ENCODE measurements at places on chromosomes 2 and 18.

- DNase-seq = peak; percentile 97
Measured at GRCh38 chr18:49228187-49228586, 232.3 kb downstream of the DYM start.

DNA sequence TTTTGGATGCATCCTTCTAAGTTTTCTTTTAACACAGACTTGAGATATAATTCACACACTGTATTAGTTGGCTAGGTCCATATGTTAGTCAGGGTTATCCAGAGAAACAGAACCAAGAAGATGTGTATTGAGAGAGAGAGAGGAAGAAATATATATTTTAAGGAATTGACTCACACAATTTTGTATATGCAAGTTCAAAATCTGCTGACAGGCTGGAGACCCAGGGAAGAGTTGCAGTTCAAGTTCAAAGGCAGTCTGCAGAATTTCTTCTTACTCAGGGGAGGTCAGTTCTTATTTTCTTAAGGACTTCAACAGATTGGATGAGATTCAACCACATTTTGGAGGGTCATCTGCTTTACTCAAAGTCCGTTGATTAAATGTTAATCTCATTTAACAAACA, 23.0 kb upstream of the MRO start:
- DNase-seq = no peak

DNA sequence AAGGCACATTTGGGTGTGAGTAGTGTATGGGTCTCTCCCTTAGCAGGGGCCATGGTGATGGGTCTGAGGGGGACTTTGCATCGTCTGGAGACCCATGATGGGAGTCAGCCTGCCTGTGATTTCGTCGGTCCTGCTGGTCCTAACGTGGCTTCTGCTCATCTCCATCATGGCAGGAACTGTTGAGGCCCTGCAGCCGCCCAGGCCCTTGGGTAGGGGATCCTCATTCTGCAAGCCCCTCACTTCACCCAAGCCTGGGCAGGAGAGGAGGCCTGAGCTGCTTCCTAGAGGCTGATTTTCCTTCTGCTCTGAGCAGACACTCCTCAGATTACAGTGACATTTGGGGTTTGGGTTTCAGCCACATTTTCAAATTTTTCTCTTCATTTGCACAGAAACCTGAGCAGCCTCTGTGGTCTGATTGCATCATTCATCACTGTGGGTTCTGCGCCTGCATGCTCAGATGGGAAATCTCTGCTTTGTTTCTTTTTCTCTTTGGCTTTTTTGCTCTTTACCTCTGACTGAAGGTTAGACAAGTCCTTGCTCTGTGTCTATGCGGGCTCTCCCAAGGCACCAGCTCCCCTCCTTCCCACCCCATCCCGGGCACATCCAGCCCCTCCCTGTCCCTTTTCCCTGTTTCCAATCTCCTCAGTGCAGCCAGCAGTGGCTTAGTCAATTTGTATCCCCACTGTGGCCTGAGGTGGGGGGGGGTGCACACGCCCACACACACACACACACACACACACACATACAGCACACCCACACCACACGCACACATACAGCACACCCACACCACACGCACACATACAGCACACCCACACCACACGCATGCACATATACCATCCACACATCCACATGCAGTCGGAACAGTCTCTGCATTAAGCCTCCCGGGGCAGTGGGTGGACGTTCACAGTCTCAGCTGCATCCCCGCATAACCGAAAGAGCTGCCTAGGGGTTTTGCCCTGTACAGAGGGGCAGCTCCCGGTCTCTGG, 305.4 kb upstream of the HS6ST1 start:
- DNase-seq = peak; percentile 21

DNA sequence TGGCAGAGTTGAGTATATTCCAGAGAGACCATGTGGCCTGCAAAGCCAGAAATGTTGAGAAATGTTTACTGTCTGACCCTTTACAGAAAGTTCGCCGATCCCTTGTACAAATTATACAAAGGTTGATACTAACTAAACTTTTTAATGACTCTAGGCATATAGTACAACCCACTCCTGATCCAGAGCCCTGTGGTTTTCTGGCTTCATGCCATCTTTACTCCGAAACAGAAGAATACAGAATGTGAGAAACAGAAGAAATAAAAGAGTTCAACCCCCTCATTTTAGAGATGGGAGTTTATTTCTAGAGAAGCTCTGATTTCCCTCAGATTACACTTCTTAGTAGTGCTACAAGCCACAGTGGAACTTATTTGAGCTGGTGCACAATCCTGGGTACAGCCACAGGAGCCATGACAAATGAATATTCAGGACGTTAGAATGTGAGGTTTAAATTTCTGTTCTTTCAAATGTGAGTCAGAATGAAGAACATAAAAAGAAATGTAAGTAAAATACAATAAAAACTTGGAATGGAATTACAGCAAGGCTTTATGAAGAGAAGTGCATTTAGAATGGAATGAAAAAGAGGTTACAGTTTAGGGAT, 38.0 kb upstream of the SMCHD1 start:
- no peak for DNase-seq

DNA sequence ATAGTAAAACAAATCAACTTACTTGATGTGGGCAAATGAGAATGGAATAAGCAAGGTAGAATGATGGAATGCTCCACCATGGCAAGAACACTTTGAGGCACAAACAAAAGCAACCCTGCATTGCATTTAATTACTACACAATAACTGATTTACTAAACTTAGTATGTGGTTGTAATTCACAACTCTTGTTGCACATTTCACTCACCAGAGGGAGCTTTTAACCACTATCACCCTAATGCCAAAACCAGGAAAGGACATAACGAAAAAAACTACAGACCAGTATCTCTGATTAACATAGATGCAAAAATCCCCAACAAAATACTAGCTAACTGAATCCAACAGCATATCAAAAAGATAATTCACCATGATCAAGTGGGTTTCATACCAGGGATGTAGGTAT, 659.8 kb downstream of the CPS1 start:
- DNase-seq = no peak

GRCh38 chr2:158221063-158222020, 119.7 kb downstream of the UPP2 start:
- DNase-seq = no peak

GRCh38 chr2:53051157-53051556, 716.4 kb upstream of the CHAC2 start:
- DNase-seq = no peak

DNA sequence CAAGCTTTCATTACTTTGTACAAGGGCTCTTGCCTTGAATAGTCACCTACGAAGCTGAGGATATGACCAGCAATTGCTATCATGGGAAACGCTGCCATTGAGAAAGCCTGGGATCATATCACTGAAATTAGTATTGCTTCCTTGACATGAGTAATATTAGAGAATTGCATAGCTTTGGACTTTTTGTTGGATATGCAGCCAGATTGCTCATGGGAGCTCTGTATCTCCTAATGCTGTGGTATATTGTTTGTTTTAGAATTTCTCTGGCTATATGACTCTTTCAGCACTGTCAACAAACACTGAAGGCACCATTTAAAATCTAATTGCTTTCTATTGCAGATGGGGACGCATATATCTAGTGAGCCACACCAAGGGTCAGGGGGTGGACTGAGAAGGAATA, 80.0 kb upstream of the WDSUB1 start:
- peak; percentile 12 for DNase-seq

- peak; percentile 68 for DNase-seq
Measured at GRCh38 chr2:166127217-166128155, at the start of gene SCN1A. SCN1A (minus strand) TSS chr2:166128020; CDS start chr2:166073621, 54,399 bp downstream.

GRCh38 chr2:96987301-96987909, 1.0 kb upstream of the FAM178B start:
- DNase-seq = no peak

All from inflammatory macrophage treated with lipopolysaccharide for 1 hour (primary cell).